Left ventricle myocardium inferior (tissue), 1 donor: ENCODE measurements at places on chromosomes 5 and 9.

GRCh38 chr5:362978-363765 lies 41.7 kb downstream of the AHRR start:
- no peak for DNase-seq

- DNase-seq, result no peak
These were observed 98.4 kb downstream of the MED27 start for GRCh38 chr9:131981116-131981776.

GRCh38 chr5:66164044-66164790 lies 20.1 kb downstream of the SREK1 start:
- no peak for DNase-seq

GRCh38 chr9:75592586-75592985 lies 297.9 kb upstream of the PCSK5 start:
- no peak for DNase-seq

- no peak for DNase-seq
These were observed 4.6 kb upstream of the CCNI2 start for GRCh38 chr5:132742626-132743025.

GRCh38 chr5:77768978-77769377 lies 7.2 kb downstream of the TBCA start:
- no peak for DNase-seq

- no peak for DNase-seq
These were observed 11.1 kb downstream of the CNTFR start for GRCh38 chr9:34578241-34579103.

- no peak for DNase-seq
These were observed 6.1 kb upstream of the MOB3B start for GRCh38 chr9:27535701-27536118.

DNA sequence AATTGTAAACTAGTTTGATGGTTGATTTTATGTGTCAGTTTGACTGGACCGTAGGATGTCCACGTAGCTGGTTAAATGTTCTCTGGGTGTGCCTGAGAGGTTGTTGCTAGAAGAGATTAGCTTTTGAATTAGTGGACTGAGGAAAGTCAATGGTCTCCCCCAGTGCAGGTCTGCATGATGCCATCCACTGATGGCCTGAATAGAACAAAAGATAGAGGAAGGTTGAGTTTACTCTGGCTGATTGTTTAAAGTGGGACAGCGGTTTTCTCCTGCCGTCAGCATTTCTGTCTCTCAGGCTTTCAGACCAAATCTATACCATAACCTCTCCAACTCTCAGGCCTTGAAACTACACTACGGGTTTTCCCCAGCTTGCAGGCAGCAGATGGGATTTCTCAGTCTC lies 899.2 kb upstream of the WWC1 start:
- no peak for DNase-seq

DNA sequence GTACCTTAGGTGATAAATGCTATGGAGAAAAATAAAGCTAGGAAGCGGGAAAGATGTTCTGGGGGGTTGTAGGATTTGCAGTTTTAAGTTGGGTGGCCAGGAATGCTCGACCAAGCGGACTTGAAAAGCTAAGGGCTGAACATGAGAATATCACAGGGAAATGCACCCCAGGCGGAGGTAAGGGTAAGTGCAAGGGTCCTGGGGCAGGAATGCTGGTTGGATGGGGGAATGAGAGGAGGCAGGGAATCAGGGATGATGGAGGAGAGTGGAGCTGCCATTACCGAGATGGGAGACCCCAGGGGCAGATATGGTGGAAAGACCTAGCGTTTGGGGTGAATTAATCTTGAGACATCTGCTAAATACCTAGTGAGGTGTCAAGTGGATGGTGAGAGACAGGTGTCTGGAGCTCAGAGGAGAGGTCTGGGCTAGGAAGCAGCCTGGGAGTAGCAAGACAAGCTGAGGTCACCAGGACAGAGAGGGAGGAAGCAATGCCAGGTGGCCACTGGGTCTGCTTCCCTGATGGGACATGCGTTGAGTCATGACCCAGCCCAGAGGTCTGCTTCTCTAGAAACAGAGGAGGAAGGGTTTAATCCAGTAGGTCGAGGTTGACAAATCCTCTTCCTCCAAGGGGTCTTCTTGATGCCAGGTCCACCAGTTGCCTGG lies 77.7 kb upstream of the ASS1 start:
- no peak for DNase-seq

- DNase-seq, result no peak
These were observed 48.1 kb upstream of the TDRD7 start for GRCh38 chr9:97363661-97364299.

GRCh38 chr5:31806561-31806960 lies 167.6 kb downstream of the PDZD2 start:
- DNase-seq, result no peak

- DNase-seq, result no peak
These were observed 23.7 kb upstream of the OTULINL start for GRCh38 chr5:14557791-14558415.
